Kidney epithelial cell (primary cell): ENCODE measurements at places on chromosomes 2 and 18.

DNA sequence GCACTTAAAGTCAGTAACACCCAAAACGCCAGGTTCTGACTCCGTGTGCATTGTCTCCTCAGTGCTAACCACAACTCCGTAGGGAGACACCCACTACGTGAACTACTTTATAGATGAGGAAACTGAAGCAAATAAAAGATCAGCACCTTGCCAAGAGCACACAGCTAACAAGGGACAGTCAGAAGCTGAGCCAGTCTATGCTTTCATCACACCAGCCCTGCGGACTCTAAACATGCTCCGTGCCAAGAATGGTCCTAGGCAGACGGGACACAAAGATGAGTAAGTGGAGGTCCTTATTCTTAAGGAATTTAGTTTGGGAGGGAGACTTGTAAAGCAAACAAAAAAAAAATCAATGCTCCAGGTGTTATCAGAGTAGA, 9.6 kb downstream of the MBOAT2 start:
- no peak for DNase-seq

DNA sequence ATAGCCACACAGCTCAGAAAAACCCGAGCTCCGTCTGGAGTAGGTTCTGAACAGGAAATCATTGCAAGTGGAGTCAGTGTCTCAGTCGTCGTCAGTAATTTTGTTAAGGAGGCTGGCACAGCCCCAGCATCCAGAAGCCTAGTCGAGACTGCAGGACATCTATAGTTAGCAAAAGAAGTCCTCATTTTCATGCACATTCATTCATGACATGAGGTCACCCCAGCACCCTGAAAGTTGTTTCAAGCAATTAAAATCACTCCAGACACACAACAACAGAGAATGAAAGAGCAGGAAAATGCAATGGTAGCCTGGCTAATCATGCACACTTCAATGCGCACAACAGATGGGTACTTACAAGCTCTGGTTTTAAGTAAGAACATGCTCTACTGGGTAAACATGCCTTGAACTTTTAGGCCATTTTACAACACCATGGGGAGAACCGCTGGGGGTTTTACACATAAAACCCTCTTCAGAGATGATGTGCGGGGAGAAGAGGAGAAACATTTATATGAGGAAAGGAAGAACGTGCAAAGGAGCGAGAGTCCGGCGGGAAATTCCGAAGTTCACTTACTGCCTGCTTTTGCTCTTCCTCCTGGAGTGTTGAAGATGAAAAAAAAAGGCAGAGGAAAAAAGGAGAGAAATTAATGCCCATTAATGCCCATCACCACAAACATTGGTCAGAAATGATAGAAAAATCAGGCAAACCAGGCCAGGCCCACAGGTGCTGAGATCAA, 77.4 kb upstream of the DNMT3A start:
- DNase-seq, result no peak

DNA sequence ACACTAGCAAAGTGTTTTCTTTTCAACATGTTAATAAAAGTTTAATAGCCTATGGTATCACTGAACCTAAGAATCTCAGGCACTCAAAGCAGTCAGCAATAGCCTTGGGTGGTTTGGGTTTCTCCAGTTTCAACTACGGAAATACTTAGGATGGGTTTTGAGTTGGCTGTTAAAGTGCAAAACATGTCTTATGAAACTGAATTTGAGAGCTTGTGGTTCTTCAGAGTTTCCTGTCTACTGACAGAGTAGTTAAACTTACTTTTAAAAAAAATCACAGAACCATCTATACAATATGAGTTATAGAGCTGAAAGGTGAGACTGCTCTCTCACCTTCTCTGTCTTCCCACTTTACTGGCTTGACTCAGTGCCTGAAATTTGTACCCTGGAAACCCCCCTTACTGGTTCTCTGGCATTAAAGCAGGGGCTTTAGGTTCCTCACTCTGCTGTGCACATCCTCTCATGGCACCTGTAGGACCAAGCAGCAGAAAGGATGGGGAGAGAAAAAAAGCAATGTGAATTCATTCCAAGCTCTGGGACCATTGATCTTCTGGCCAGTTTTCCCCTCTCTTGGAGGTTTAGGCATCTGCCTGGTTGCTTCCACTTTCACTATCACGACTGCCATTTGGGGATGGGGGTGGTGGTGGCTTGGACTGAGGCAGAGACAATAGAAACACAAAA, 18.1 kb downstream of the CCDC141 start:
- no peak for DNase-seq

DNA sequence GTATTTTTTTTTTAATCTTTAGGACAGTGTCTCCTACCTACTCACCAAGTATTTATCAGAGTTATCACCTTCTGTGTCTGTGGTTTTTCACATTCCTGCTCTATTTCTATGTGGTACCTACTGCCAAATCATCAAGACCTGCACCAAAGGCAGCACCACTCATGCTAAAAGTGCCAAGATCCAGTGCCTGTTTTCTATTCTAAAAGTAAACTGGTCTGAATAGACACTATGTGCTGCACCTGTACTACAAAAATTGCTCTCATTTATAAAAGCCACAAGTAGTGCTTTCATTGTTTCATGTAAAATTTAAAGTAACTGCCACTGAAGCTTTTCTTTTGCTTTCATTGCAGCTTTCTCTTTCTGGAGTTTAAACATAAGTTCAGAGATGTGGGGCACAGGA, 103.9 kb upstream of the GULP1 start:
- no peak for DNase-seq

DNA sequence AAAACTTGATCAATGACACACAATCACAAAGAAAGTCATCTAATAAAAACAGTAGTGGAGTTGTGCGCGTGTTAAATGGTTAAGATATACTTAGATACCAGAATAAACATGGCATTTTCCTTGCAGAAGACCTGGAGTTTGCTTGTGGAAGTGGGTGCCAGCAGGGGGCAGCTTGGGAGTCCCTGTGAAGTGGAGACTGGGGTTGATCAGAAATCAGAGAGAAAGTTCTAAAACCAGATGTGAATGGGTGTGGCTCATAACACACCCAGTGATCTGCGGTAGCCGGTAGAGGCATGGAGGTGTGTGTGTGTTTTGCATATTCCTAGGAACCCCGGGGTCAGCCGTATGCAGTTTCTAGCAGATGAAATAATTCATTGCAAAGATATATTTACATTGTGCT, 300.1 kb upstream of the TRIB2 start:
- DNase-seq, result no peak

DNA sequence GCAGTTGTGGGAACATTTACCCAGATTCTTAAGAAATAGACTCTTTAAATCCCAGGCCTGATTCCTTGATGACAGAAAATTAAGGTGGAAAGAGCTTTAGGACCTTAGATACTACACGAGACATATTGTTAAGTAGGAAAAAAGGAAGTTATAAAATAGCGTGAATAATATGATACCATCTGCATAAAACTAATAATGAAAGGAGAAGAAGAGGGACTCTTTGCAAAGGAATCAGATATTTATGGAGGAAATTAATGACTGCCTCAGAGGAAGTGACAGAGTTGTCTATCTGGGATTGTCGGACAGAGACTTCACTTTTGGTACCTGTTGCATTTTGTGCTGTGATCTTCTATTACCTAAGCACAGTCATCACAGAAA, 20.8 kb downstream of the APCDD1 start:
- no peak for DNase-seq

- no peak for DNase-seq
Observed at GRCh38 chr2:50546790-50547189, 485.1 kb downstream of the NRXN1 start.

DNA sequence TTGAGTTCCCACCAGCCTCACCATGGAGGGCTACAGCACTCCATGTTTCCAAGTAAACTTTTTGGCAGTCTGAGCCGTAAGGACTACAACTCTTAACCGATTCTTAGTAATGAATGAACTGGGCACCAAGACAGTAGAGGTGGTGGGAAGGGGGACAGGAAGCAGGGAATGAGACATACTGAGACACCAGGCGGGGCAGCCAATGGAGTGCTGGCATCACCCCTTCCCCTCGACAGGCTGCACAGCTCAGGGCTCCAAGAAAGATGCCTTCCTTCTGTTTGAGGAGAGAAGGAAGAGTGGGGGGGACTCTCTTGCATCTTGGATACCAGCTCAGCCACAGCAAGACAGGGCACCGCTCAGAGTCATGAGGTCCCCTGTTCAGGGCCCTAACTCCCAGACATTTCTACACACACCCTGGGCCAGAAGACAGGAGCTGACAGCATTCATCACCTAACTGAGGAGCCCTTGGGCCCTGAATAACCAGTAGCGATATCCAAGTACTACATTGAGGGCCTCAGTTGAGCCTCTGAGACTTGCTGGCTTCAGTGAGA, 45.2 kb downstream of the USP34 start:
- no peak for DNase-seq

DNA sequence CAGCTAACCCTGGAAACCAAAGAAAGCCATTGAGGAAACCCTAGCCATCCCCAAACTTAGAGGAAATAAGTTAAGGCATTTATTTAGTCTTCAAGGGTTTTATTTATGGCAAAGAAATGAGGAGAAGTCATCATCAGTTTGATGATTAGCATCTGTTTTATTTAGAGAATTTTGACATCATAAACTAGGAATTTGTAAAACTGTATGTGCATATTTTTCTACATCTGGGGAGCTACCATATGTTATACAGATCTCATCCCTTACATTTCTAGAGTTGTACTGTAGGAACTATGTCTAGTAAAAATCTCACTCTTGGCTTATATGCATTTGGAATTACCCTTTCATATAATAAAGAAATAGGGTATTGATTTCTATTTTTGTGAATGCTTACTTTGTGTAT, 48.7 kb downstream of the FMNL2 start:
- DNase-seq, result no peak
